AML-193 (cell line): ENCODE measurements at places on chromosomes 7 and 10.

- DNase-seq = no peak
These were observed 801.2 kb upstream of the ZWINT start for GRCh38 chr10:57162231-57162630.

- DNase-seq = no peak
These were observed 8.8 kb upstream of the ZMIZ1 start for GRCh38 chr10:79059859-79060379.

DNA sequence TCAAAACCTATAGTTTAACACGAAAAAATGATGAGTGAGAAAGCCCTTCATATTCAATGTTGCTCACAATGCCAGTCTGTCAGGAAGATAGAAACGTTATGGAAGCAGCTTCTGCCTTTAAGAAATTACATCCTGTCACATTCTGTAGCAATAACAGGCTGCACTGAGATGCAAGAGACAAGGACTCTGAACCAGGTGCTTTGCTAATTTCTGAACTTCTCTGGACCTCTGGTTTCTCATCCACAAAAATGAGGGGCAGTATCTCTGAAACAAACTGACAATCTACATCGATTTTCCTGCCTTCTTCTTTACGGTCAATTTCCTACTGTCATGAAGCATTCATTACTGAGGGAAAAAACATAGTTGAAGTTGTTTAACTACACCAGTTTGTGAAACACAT, 234.0 kb downstream of the SNX13 start:
- no peak for DNase-seq

GRCh38 chr10:75083972-75084833, 27.3 kb upstream of the SAMD8 start:
- no peak for DNase-seq

GRCh38 chr7:92246360-92247101, 757 bp downstream of the ANKIB1 start:
- no peak for DNase-seq

DNA sequence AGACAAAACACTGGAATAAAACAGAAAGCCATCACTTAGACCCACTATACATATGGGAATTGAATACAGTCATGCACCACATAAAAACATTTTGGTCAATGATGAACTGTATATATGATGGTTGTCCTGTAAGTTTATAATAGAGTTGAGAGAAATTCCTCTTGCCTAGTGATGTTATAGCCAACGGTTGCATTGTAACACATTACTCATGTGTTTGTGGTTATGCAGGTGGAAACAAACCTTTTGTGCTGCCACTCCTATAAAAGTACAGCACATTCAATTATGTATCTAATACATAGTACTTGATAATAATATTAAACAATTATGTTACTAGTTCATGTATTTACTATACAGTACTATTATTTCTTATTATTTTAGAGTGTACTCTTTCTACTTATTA, 381.2 kb upstream of the MBL2 start:
- DNase-seq = no peak

DNA sequence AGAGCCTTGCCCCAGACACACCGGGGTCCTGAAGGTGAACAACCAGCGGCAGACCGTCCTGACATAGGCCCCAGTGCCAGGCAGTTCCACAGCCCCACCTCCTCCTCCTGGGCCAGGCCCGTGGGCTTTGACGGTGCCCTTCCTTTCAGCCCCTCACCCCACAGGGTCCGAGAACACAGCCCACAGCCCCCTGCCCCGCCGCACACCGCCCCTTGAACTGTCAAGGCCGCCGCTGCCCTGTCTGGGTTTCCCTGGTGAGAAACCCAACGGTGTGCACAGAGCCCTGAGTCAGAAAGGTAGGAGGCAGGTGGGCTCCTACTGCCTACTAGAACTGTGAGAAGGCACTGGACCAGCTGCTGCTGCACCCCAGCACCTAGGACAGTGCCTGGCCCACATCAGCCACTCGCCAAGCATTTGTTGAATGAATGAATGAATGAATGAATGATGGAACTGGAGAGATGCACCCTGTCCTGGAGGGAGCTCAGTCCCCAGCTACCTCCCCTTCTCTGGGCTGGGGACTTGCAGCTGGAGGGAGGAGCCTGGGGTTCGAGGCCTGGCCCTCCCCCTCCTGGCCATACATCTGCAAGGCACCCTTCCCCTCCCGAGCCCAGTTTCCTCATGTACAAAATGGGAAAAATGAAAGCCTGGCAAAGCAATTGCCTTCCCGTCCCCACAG, 117.9 kb downstream of the SLIT1 start:
- DNase-seq = no peak

DNA sequence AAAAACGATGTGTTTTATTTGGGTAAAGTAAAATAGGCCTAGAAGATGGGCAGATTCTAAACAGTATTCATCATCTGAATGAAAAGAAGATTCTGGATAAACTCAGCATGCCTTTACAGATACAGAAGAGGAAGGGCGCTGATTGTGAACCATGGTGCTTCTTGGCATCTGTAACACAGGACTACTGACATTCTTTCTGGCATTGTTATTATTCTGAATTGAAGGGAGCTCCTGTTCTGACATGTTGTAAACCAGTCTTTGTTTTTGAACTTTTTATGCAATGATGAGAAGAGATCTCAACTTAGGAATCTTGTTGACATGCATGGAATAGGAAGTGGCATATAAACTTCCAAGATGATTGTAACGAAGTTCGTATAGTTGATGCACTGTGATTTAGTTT, 13.5 kb downstream of the RPA3 start:
- DNase-seq = no peak

- DNase-seq = no peak
These were observed at the start of gene OPALIN for GRCh38 chr10:96358851-96359540. OPALIN (minus strand) TSS chr10:96359002; CDS start chr10:96358896, 106 bp downstream.

GRCh38 chr7:108417144-108417543, 39.1 kb downstream of the NRCAM start:
- DNase-seq = no peak

DNA sequence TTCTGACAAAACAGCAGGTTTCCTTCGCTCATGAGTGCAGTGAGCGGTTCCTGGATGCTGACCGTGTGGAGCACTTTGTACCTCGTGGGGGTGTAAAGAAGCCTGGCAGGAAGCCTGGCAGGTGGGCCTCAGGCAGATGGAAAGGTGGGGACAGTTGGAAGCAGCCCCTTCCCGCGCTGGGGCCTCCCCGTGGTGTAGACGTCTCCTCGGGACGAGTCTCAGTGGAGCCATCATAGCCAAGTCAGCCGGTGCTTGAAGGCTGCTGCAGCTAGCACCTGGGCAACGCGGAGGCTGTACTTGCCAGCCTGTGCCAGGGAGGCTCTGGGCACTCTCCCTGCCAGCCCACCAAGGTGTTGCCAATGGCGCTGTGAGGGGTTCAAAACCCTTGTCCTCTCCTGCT, 154.5 kb downstream of the WDR37 start:
- DNase-seq = no peak
